CD4-positive, alpha-beta T cell treated with Interleukin-2 at 100 ng/mL for 4 hours (primary cell): ENCODE measurements at places on chromosomes 5 and 9.

GRCh38 chr9:27732494-27732893 is 159.2 kb upstream of the C9orf72 start:
- no peak for DNase-seq

GRCh38 chr9:109639674-109640579 is 140.1 kb upstream of the PALM2AKAP2 start:
- DNase-seq, result no peak

- no peak for DNase-seq
Observed at GRCh38 chr5:78806544-78806943, 158.0 kb upstream of the LHFPL2 start.

GRCh38 chr9:17339156-17339555 is 204.3 kb downstream of the CNTLN start:
- no peak for DNase-seq

GRCh38 chr5:96885518-96886338 is 9.4 kb downstream of the ERAP2 start:
- peak; percentile 70 for DNase-seq

DNA sequence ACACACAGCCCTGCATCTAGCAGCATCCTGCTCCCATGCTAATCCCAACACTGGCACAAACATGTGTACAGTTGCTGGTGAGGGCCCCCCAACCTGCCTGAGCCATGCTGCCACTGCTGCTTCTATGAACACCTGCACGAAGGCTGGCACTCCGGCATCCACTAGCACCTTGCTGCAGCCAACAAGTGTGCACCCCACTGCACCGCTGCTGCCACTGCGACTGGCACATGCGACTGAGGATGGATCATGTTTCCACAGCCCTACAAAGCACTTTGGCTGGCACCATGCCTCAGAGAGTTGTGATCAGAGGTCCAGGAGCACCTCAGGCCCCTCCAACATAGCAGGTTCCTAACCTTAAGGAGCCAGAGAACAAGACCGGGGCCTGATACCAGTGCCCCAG is 7.8 kb upstream of the PDCD1LG2 start:
- DNase-seq, result no peak

DNA sequence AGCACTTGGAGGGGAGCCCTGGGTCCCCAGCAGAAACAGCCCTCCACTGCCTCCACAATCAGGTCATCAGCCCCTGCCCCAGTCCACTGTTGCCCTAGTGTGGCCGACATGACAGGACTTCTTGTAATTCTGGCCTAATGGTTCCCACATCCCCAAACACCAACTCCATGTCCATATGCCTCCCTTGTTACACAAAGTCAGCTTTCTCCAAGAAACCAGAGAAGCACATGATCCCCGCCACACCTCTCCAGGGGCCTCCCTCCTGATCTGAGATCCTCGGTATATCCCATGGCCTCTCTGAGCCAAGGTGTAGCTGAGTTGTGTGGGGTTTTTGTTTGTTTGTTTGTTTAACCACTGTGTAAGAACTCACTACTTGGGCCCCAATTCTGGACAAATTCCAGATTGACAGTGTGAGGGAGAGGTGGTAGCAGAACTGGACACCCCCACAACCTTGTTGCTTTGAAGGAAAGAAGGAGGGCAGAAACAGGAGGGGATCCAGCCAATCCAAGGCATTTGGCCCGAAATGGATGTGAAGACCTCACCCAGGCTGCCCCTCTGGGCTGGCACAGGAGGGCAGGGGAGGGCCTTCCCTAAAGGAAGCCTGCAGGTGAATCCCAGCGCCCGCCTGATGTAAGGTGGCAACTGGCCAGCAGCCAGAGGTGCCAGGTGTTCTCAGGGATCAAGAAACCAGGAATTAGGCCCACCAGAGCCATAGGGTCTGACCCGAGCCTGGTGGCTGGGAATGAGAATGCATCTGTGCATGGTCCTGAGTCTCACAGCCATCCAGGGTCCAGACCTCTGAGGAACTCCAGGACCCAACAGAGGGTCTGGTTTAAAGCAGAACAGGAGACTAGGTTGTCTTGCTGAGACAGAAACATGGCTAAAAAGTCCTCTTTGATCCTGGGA is 13.4 kb downstream of the IRF1 start:
- DNase-seq, result no peak

DNA sequence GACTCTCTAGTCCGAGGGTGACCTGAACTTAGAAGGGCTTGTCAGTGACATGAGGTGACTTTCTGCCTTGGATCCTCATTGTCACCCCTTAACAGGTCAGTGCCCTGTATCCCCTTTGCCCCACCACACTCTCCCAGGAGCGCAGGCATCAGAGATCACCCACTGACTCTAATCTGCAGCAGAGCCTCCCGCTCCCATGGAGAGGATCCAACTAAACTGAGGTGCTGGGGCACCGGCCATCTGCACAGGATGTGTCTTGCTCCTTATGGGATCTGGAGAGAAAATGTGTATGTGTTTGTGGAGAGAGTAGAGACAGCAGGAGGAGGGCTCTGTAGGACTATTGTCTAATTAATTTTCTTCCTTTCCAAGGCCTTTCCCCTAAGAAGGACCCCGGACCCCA is 213.7 kb downstream of the ROR2 start:
- no peak for DNase-seq

- no peak for DNase-seq
Observed at GRCh38 chr9:15782106-15782505, 229.3 kb downstream of the CCDC171 start.

DNA sequence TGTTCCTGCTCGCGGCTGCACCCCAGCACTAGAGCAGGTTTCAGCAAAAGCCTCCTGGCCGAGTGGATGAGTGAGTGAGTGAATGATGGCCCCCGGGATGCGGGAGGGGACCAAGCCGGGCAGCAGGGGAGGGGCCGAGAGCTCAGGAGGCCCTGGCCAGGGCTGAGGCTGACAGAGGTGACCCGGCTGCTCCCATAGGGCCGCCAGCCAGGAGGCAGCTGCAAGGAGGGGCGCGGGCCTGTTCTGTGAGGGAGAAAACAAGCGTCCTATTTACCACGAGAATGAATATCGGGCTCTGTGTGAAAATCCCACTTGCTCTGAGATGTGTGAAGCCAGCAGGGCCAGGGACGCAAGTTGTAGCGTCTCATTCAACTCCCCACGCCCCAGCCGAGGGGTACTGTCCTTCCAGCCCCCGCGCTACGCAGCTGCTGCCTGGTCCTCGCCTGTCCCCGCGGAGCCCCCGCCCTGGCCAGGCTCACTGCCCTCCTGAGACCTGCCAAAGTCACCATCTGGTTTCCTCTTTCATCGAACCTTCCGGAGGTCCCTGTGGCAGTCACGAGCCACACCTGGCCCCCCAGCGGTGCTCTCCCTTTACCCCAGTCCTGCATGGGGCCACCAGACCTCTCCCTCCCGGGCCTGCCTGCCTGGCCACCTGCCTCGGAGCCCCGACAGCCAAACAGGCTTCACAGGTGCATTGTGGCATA is 38.8 kb downstream of the RASGEF1C start:
- DNase-seq, result no peak

GRCh38 chr5:14364576-14365472 is 216.8 kb upstream of the OTULINL start:
- no peak for DNase-seq

DNA sequence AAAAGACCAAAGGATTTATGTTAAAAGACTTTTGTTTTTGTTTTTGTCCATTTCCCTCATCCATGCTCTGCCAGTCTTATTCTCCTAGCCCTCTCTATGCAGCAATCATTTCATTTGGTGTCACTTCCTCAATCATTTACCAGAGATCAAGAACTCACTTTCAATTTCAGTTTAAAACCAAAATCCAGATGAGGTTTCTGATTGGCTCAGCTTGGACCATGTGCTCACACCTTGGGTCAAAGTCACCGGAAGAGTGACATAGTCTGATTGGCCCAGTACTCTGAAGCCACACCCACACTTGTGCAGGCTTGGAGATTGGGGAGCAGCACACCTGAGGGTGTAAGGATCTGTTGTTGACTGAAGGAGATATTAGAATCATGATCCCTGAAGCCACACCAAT is 79.6 kb downstream of the TLR4 start:
- peak; percentile 57 for DNase-seq

GRCh38 chr9:69122549-69123141 is 51.4 kb upstream of the TJP2 start:
- DNase-seq, result no peak

GRCh38 chr5:109328626-109329025 is 81.1 kb downstream of the PJA2 start:
- no peak for DNase-seq

DNA sequence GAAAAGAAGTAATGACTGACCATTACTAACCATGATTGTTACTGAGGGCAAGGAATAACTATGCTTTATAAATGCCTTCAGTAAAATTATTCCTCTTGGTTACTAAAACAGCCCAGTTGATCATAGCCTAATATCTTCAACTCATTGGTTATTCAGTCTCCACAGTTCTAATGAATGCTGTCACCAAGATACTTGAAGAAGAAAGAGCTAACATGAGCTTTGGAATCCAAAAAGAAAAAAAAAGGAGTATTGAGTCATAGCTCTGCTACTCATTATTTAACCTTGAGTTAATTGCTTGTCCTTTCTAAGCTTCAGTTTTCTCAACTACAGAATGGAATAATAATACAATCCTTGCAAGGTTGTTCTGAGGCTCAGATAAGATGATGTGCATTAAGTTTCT is 187.7 kb downstream of the BRINP1 start:
- no peak for DNase-seq

- no peak for DNase-seq
Observed at GRCh38 chr5:172846249-172846648, 12.2 kb downstream of the ERGIC1 start.

DNA sequence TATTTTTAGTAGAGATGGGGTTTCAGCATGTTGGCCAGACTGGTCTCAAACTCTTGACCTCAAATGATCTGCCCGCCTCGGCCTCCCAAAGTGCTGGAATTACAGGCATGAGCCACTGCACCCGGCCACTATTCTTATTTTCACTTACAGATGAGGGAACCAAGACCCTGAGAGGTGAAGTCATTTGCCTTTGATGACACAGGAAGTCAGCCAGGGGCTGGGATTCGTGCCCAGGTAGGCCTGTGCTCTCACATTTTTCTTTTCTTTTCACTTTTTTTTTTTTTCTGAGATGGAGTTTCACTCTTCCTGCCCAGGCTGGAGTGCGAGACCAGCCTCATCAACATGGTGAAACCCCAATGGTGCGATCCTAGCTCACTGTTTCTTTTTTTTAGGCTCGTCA is 22.2 kb downstream of the ENG start:
- no peak for DNase-seq

- DNase-seq, result no peak
Observed at GRCh38 chr5:71533142-71533541, 54.0 kb upstream of the MCCC2 start.

DNA sequence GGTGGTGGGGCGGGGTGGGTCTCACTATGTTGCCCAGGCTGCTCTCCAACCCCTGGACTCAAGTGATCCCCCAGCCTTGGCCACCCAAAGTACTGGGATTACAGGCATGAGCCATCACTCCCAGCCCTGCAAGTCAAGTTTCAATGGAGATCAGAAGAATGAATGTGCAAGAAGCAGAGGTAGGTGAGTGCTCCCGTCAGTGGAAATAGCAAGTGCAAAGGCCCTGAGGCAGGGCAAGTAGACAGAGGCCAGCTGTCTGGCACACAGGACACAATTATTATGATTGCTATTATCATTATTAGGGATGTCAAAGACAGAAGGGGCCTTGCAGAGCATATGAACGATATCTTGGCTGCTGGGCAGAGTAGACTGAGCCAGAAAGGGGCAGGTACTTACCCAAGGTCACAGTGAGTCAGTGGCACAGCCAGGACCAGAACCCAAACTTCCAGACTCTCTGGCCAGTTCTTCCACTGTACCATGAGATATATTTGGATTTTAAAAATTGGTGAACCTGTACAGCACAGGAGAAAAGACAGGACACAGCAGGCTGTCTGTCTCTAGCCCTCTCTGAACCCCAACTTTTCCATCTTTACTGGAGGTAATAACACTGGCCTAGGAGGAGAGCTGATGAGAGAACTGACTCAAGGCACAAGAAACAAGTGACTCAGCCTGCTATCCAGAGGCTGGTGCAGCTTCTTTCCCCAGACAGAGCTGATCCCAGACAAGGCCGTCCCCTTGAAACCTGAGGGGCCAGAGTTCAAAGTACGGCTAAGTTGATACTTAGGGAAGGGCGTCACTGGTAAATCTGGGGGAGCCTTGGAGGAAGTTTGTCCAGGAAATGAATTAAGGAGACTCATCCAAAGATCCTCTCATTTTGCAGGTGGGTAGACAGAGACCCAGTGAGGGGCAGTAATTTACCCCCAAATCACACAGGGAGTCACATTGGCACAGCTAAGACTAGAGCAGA is 1.4 kb downstream of the HDHD3 start:
- no peak for DNase-seq

DNA sequence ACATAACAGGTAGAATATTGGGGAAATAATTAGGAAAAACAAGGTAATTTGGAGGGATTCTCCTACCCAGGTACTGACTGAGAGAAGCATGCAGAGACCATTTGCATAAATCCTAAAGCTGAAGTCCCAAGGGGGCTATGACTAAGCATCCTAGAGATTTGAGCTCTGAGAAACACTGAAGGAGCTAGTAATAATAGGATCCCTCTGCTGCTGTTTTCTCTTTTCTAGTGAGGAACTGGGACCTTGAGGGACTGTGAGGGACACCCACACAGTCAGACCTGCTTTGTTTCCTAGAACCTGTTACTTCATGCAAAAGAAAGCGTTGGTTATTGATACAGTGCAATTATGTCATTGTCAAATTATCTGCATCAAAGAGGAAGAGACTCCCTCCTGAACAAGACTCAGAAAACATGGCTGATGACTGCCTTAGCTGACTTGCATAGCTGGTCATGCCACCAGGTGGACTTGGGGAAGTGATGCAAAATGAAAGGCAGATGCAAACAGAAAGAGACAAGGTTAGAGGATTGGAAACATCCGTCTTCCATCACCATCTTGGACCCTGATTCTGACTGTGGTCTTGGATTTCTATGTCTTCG is 335.4 kb downstream of the NTRK2 start:
- DNase-seq, result no peak

- no peak for DNase-seq
Observed at GRCh38 chr9:69554945-69555344, 117.2 kb downstream of the APBA1 start.

GRCh38 chr9:121662359-121662758 is 10.9 kb downstream of the DAB2IP start:
- DNase-seq, result no peak

- no peak for DNase-seq
Observed at GRCh38 chr9:34744295-34745221, 34.6 kb upstream of the CCL21 start.

DNA sequence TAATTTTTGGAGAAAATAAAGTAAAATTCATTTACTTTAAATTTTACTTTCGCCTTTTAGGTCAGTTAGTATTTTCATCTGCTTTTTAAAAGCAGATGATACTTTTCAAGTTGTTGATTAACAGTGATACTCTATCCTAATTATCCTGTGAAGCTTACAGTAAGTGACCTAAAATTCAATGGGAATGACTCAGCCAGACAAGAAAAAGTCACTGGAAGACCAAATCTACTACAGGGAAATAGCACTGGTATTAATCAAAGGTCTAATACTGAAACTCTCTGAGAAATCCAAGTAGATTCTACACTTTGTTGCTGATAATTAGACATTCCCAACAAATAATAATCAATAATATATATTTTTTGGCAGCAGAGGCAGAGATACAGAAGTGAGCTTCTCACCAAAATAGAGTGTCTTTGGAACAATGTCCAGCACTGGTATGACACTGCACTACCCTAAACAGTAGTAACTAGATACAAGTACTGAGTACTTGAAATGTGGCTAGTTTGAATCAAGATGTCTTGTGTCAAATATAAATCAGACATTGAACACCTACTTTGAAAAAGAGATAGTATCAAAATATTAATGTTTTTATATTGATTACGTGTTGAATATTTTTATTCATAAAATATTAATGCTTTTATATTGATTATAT is 22.8 kb upstream of the ELL2 start:
- DNase-seq, result no peak

GRCh38 chr9:34562135-34562745 is 27.3 kb downstream of the CNTFR start:
- peak; percentile 6 for DNase-seq
